Fibroblast of upper back skin (primary cell): ENCODE measurements at places on chromosomes 7 and 10.

GRCh38 chr10:124294811-124295770 lies 123.6 kb downstream of the OAT start:
- DNase-seq: no peak

DNA sequence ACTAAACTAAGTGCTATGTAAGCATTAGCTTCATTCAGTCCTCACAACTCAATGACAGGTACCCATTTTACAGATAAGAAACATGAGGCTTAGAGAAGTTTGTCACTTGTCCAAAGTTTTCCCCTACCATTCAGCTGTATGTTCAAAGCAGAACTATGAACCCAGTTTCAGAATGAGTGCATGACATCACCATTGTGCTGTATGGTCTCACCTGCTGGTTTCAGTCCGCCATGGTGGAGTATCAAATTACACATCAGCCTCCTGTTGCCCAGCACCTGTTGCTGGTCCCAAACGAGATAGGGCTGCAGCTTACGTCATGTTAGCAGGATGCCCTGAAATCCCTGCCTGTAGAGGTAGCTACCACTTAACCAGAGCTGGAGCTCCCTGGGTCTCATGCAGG lies 95.0 kb downstream of the DYNC1I1 start:
- DNase-seq: no peak

- peak; percentile 72 for DNase-seq
Observed at GRCh38 chr7:69564454-69565417, 33.5 kb upstream of the AUTS2 start.

- no peak for DNase-seq
Observed at GRCh38 chr10:44805466-44806210, 105.5 kb upstream of the TMEM72 start.

DNA sequence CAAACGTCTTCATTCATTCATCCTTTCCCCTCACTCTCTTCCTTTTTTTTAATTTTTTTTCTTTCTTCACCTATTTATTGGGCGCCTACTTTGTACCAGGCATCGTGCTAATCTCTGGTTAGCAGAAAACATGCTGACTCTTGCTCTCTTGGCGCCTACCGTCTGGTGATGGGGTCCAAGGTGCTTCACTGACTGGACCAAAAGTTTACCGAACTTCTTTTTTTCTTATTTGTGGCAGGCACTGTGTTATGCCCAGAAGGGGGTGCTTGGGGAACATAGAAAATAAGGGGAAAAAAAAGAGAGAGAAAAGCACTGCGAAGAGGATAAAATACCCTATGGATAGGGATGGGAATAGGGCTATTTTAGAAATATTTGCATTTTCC lies 505 bp upstream of the FAM204A start:
- peak; percentile 4 for DNase-seq

DNA sequence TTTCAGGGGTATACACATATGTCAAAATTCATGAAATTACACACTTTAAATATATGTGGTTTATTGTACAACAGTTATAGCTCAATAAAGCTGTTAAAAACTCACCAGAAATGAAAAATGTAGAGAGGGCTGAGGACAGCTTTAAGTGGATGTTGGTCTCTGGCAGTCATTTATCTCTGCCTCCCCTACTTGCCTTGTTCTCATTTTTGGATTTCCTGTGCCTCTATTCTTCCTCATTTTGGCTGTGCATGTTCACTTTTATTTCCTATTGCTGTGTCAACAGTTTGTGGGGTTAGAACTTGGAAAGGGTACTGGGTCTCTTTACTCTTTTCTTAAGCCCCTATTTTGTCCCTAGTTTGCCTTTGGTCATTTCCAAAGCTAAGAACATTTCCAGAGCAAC lies 18.6 kb upstream of the MEST start:
- DNase-seq: no peak

GRCh38 chr7:31299336-31299735 lies 41.2 kb downstream of the NEUROD6 start:
- no peak for DNase-seq

DNA sequence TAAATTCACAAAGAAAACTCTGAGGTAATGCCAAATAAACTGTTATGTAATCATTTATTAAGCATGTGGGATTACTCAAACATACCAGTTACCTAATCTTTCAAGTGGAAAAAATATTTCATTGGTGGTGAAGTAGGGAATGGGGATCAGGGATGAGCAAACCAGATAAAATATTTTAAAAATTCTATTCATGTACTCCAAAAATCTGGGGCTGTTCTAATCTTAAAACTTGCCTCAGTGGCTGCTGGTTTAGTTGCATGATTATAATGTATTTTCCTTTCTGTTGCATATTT lies 19.5 kb downstream of the LMOD2 start:
- DNase-seq: peak; percentile 60

DNA sequence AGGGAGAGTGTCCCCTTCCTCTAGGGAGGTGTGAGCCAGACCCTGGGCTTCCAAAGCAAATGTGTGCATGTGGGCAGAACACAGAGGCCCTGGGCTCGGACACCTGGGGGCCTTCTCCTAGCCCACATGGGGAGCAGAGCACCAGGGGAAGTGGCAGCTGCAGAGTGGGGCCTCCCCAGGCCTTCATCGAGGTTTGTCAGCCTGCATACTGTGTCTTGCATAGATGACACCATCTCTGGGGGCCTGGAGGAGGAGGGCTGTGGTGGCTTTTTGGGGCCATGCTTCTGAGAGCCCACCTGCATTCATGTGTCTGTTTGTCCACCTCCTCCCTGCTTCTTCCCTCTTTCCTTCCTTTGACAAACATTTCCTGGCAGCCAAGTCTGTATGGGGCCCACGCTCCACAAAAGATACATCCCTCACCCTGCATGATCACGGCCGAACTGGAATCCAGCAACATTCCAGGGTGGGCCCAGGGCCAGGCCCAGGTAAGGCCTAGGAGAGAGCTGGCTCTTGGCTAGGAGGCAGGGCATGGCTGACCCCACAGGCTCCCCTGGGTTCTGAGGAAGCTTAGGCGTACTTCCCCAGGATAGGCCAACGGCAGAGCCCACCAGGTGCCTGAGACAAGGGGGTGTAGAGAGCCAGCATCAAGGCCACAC lies 79.2 kb downstream of the ZMIZ1 start:
- no peak for DNase-seq

DNA sequence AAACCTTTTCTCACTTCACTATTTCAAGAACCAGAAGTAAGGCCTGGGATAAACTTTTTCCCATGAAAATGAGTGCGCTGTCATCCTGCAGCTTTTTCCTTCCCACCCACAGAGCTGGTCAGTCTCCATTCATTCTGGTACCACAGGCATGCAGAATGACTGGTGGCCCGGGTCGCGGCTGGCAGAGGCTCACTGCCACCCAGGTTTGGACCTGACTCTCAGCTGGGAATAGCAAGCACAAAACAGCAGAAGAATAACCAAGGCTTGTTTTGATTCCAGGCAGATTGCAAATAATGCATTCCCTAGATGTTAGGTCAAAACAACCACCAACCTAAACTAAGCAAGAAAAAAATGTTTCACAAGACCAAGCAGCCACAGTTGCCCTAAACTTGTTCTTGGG lies 190.5 kb upstream of the NRP1 start:
- peak; percentile 28 for DNase-seq

- DNase-seq: no peak
Observed at GRCh38 chr7:12210179-12211053, 678 bp upstream of the TMEM106B start.

DNA sequence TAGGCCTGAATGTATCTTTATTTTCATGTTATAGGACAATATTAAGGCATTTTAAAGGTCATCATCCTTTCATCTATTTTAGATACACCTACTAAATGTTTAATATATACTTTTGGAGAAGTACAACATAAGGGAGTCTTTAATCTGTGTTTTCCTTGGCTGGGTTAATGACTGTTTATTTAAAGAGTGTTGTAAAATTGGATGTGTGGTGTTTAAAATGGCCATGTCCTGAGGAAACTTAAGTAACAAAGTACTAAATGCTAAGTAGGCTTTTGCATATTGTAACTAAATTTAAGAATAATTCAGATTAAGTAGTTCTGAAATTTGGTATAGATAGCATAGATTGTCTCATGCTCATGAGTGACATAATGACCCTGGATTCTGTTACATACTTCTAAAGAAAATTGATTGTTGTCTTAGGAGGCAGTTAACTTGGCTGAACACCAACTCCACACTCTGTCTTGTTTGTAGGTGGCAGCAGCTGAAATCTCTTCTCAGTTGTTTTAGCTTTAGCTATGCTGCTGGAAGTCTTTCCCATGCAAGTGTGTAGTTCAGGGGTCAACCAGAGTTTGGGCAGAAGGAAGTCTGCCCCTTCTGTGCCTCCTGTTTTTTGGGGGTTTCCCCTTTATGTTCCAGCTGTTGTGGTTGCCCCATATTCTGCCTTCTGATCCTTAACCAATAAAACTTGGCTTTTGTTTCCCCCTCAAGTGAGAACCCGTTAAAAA lies 29.2 kb downstream of the DLD start:
- no peak for DNase-seq

DNA sequence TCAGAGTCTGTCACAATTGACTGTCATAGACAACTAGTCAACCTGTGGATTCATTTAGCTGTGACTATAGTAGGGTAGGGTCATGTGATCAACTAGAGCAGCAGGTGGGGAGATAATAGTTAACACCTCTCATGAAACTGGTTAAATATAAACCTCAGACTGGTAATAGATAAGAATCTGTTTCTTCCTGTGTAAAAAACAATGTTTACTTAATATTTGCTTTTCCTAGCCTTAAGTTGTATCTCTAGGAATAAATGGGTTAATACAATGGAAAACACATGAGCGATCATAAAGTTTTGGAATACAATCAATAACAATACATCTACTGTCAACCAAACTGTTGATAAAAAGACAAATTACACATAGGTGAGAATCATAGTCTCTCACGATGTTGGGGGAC lies 43.4 kb upstream of the ITGB8 start:
- no peak for DNase-seq

GRCh38 chr10:74383642-74384041 lies 232.6 kb downstream of the ADK start:
- DNase-seq: no peak

- no peak for DNase-seq
Observed at GRCh38 chr10:117409549-117410305, 34.5 kb upstream of the PDZD8 start.
